ENCODE measurements at places on chromosomes 3 and 15.

- no peak for DNase-seq
These were observed 335.1 kb downstream of the EFHB start for GRCh38 chr3:19598870-19599269.

GRCh38 chr3:100131241-100131640 lies 16.9 kb upstream of the FILIP1L start:
- no peak for DNase-seq

DNA sequence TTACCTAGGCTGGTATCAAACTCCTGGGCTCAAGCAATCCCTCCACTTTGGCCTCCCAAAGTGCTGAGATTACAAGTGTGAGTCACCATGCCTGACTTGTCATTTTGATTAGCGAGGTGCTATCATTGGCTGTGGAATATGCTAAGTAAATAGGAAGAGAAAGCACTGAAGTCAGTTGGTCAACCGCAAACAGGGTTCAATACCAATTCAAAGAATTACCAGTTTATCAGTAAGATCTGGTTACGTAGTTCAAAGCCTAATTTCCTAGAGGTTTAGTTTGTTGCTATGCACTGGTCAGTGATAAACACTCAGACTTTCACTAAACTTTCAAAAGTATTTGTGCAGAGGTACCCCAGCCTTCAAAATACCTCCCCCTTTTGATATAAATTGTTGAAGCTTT lies 29.5 kb downstream of the GLB1 start:
- peak; percentile 20 for DNase-seq

DNA sequence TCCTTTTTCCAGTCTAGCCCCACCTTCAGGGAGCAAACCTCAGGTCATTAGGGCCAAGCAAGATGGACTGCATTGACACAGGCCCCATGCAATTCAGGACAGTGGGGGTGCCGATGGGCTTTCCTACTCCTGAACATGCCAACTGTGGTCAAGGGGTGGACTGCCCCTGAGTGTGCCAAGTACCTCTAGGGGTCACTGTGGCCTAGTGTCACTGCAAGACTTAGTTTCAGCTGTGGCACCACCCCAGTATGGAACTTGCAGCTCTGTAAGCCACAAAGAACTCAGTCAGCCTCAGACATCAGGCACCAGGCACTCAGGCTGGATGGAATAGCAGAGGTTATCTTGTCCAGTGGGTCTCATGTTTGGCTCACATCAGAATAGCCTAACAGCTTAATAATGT lies 32.3 kb downstream of the EXOG start:
- no peak for DNase-seq

DNA sequence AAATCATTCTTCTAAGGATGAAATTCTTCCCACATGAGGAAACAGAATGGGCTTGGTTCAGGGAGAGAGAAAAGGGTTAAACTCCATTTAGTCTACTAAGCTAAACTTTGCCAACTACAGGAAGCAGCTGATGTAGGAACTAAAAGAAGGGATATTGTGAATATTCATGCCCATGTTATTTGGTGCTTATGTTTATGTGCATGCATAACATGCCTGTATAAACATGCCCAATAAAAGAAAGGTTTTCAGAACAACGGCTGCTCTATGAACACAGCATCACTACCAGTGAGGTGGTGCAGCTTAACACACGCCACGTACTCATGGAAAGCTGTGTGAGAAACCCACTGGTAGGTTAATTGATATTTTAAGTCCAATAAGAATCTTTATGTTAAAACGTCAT lies 59.4 kb upstream of the VGLL4 start:
- no peak for DNase-seq

DNA sequence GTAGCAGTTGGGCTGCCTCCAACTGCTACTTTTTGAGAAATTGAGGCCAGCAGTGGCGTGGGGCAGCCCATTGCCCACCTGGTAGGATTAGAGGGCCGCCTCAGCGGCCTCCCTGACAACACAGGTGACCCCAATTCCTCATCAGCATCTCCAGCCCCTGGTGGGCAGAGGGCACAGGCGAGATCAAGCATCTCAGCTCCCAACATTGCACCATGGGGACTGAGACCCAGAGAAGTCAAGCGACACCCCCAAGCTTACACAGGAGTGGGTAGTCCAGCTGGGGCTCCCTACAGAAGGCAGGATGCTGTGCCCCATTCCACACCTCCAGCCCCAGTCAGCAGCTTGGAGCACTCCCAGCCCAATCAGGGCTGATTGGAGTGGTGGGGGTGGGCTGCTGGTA lies 228 bp upstream of the H1-8 start:
- DNase-seq: no peak

DNA sequence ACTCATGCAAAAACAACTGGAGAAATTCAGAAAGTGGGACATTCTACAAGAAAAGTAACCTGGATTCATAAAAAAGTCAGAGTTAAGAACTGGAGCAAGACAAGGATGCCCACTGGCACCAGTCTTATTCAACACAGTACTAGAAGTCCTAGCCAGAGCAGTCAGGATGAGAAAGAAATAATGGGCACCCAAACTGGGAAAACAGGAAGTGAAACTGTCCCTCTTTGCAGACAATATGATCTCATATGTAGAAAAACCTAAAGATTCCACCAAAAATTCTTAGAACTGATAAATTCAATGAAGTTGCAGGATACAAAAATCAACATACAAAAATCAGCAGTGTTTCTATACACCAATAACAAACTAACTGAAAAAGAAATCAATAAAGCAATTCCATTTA lies 37.4 kb downstream of the TXNRD3 start:
- DNase-seq: no peak

- DNase-seq: no peak
These were observed 85.4 kb downstream of the EPHB1 start for GRCh38 chr3:134880431-134880830.

GRCh38 chr3:194715022-194715800 lies 29.5 kb downstream of the FAM43A start:
- DNase-seq: peak; percentile 81

DNA sequence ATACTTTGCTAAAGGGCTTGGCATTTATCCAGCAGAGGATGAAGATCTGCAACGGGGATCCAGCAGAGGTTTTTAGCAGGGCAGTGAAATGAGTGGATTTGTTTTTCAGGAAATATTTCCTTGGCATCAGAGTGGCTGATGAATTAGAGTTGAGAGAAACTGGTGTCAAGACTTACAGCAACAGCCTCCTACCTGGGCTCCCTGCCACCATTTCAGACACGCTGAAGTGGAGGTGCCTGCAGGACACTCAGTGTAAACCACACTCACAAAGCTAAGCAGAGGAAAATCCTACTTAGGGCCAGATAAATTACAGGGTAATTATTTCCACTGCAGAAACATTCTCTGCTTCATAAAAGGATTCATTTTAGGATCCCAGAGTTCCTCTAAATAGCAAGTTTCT lies 519.7 kb downstream of the FGF12 start:
- no peak for DNase-seq

DNA sequence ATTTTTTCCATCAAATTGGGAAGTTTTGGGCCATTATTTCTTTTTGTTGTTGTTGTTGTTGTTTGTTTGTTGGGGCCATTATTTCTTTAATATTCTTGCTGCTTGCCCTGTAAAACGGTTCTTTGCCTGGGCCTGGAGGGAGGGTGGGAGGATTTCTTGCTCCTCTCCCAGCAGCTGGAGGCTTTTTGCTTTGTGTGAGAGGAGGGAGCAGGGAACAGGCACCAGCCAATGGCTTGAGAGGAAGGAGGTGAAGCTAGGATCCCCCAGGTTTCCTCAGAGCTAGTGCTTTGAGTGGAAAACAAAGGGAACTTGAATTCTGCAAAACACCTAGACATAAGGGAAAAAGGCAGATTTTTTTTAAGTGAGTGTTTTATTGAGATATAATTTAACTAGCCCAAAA lies 61.2 kb upstream of the DNAJC19 start:
- DNase-seq: no peak

DNA sequence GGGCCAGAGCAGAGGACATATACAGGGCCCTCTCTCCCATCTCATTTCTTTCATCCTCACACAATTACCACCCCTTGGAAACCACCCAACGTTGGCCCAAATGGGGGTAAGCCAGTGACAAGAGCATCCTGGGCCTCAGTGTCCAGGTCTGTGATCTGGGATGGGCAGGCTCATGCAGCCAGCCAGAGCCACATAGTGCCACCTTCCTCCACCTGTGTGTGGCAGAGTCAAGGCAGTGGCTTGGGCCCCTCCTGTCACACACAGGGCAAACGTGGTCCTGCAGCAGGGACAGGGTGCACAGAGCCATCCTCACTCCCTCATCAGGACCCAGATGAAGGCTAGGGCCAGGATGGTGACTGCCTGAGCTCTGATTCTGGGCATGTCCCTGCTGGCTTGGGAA lies 2.3 kb upstream of the MYL3 start:
- DNase-seq: no peak

GRCh38 chr3:195020921-195021320 lies 250.0 kb downstream of the XXYLT1 start:
- no peak for DNase-seq

DNA sequence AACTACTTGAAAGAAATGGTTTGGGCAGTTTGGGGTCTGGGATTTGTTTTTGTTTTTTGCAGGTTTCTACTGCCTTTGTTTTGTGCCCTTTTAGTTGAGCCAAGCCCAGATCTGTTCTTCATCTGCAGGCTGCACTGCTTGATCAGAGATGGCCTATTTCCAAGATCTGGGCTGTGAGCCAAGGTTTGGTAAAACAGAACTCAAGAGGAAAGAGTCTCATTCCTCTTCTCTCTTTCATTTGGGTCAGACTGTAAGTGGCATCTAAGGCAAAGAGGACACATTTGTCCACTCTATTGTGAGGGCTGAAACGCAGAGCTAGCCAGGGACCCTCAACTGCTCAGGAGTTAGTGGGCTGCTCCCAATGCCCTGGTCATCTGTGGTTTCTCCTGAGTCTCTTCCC lies 104.4 kb upstream of the UBE3A start:
- no peak for DNase-seq

- DNase-seq: no peak
These were observed 65.8 kb downstream of the ZNF280D start for GRCh38 chr15:56667517-56667916.

DNA sequence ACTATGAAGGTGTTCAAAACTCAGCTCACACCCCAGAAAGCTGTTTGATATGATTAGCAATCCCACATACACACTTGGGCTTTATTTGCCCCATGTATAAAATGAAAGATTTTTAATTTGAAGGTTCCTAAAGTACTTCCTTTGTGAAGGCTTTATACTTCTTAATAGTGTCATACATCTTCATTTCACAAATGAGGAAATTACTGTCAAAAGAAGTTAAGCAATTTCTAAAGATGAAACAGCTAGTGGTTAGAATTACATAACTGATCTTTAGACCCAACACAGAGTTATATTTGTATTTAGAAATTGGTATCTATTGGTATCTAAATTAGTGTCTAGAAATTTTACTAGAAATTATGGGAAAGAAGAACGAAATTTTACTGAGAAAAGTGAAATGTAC lies 7.1 kb downstream of the CD200R1 start:
- no peak for DNase-seq

- DNase-seq: no peak
These were observed 213.2 kb upstream of the DCBLD2 start for GRCh38 chr3:99114565-99115291.

- DNase-seq: peak; percentile 89
These were observed 267.0 kb downstream of the PLCL2 start for GRCh38 chr3:17151598-17152373.

GRCh38 chr3:61030469-61031035 lies 220.7 kb downstream of the FHIT start:
- no peak for DNase-seq

GRCh38 chr3:172836390-172836997 lies 86.0 kb downstream of the ECT2 start:
- no peak for DNase-seq

DNA sequence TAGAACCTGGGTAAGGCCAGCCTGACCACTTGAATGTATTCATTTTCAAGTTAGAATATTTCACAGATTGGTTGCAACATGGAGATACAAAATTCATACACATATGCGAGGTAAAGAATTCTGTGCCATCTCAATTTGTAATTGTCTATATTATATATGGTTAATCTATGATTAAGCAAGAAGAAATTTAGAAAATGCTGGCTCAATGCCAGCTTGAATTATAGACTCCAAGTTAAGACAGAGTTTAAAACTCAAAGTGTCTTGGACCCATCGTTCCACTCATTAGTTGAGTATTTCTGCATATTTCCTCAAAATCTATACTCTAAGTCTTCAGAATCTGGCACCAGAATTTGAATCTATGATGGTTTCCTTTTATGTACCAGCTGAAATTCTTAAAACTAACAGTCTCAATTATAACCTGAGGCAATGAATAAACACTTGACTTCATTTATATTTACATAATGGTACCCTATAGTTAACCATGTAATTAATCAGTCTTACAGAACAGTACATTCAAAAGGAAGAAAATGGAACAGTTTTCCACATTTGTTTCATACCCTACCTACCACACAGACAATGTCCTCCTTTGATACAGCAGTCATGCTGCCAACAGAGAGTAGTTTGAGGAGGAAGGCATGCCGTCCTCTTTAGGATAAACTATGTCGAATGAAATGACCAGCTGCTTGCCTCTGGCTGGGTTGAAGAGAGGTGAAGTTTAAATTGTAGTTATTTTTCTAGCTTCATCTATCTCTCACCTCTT lies 95.7 kb downstream of the CD47 start:
- DNase-seq: no peak
